ENCODE measurements at places on chromosomes 3 and 15. TPM values are rescaled to one million over a fixed set of nuclear protein-coding genes. Genes with fewer than 3 reads are reported as not detected.
A peak's percentile ranks its signal among the peaks of the same experiment; 100 is the strongest.

GRCh38 chr3:154125378-154126030 lies 4.3 kb downstream of the ARHGEF26 start:
- DNase-seq: no peak

GRCh38 chr3:172973799-172974198 lies 167.2 kb downstream of the SPATA16 start:
- no peak for DNase-seq

Gene DPPA2
- polyA plus RNA-seq: not detected

GRCh38 chr3:86923071-86923491 lies 67.9 kb downstream of the VGLL3 start:
- peak; percentile 62 for DNase-seq

GRCh38 chr3:99524559-99524958 lies 113.8 kb upstream of the COL8A1 start:
- DNase-seq: no peak

DNA sequence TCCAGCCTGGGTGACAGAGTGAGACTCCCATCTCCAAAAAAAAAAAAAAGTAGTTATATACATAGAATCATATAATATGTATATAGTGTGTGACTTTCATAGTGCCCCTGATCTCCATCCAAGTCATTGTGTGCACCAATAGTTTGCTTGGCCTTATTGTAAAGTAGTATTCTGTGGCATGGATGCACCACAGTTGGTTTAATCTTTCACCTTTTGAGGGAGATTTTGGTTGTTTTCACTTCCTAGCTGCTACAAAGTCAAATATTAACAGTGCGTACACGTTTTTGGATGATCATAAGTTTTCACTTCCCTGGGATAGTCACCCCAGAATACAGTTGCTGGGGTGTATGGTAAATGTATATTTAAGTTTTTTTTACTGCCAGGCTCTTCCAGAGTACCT lies 162.8 kb downstream of the PTPRG start:
- DNase-seq: no peak

Gene ECE2
- polyA plus RNA-seq: not detected

DNA sequence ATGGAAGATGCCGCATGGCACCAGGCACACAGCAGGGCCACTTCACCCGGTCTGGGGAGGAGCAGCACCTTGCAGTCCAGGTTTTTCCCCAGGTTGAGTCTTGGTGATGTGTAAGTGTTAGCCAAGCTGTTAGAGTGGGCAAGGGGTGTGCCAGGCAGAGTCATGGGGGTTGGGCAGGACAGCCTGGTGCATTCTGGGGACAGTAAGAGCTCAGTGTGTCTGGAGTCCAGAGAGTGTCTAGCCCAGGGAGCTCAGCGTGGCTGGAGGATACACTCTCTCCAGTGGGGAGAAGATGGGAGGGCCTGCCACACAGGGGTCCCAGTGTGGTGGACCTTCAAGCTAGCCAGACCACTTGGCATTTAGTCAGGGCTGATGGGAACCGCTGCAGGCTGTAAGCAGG lies 87.4 kb downstream of the AAGAB start:
- no peak for DNase-seq

DNA sequence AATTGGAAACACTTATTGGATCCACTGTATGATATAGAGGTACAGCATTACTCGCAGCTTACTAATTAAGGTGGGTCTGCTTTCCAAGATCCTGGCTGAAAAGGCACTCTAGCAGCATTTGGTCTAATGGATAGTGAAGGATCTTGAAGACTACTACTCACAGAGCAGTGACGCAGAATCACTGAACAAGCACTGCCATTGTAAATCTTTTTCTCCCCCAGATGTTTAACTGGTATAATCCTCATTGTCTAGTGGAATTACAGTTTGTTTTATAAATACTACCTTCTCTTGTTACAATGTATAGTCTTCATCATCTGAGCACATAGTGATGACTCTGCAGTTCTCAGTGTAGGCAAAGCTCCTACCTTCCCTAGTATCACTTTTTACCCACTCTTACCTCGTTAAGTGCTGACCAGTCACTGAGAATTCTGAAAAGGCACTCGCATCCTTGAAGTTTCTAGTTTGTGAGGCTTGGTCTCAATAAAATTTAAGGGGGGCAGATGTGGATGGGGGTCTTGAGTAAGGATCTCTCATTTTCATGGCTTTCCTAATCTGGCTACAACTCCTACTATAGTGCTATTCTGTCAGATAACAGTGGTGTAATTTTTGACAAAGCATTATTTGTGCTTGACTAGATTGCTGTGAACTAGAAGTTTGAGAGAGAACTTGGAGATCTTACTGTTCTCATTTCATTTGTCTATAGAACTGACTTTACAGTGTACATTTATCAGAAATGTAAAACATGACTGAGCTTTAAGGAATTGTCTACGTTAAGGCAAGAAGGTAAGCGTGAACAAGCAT lies 23.2 kb downstream of the MAPK6 start:
- DNase-seq: no peak

Gene DUOXA2
- polyA plus RNA-seq: not detected

DNA sequence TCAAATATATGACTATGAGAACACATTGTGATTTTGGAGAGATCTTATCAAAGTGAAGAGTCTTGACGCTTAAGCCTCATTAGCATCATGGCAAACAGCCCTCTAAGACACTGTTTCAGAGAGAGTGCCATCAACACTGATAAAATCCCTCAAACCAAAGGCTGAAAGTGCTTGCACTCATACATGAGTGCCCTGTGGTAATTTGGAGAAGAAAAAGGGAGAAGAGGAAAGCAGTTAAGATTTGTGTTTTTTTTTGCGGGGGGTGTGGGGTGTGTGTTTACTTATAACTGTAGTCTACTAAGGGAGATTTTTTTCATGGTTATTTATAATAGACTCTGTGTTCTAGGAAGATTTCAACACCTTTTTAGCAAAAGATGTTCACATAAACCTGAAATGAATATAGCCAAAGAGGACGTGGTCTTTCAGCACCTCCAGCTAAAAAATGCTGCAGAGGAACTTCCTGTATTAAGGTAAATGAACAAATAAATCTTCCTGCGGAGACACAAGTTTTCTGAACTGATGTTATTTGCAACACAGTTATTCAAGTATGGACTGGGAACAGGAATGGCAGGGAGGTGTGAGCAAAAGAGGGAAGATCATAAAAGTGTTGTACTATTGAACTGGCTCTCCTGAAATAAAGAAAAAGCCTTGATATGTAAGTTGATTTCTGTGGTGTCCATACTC lies 81.9 kb upstream of the TGFBR2 start:
- no peak for DNase-seq
